ENCODE measurements at places on chromosomes 6 and 20.

GRCh38 chr6:5084781-5085647 lies at the start of gene PPP1R3G:
PPP1R3G (plus strand) TSS chr6:5085341; CDS start chr6:5085486, 145 bp downstream.
- DNase-seq: no peak

GRCh38 chr6:162973980-162974379 lies 246.2 kb downstream of the PACRG start:
- DNase-seq: no peak

DNA sequence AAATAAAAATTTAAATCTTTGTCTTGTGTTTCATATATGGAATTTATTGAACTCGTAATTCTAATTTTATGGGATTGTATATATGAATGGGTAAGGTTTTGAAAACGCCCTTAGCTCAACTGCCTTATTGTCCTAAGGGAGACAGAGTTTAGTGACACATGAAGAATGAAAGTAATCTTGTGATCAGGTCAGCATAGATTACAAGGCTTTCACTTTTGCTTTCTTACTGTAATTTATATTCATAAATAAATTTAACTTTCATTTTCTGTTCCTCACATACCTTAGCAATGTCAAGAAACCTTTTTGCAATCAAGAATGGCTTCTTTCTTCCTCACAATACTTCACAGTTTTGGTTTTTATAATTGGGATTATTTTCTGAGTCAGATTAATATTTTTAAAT lies 14.4 kb downstream of the KPNA5 start:
- no peak for DNase-seq

DNA sequence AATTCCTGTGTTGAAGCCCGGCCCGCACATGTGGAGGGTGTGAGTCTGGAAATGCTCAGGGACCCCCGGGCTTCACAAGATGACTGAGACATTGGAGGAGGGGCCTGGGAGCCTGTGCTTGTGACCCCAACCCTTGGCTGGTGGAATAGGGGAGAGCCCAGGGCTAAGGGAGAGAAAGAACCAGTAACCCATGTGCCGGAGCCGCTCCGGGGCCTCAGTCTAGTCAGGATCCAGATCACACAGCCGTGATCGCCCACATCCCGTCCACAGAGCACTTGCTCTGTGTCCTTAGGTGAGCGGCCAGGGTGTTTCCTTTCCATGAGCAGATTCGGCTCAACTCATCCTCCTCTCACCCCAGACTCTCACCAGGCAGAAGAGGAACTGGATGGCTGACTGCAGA lies 152.3 kb upstream of the RPS6KA2 start:
- DNase-seq: no peak

GRCh38 chr6:30227763-30228487 lies 14.7 kb upstream of the TRIM26 start:
- DNase-seq: no peak

DNA sequence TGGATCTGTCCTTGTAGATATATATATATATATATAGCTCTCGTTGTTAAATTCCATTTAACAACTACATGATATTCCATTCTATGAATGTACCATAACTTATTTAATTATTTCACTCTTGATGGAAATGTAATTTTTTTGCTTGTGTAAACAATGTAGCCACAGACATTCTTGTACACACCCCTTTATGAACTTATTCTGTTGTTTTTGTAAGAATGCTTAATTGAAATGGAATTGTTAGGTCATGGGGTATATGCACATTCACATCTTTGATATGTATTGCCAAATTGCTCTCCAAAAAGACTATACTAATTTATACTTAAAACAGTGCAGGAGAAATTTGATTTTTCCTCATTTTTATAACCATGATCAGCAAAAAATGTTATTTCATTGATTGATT lies 67.2 kb downstream of the MAP3K4 start:
- DNase-seq: no peak

DNA sequence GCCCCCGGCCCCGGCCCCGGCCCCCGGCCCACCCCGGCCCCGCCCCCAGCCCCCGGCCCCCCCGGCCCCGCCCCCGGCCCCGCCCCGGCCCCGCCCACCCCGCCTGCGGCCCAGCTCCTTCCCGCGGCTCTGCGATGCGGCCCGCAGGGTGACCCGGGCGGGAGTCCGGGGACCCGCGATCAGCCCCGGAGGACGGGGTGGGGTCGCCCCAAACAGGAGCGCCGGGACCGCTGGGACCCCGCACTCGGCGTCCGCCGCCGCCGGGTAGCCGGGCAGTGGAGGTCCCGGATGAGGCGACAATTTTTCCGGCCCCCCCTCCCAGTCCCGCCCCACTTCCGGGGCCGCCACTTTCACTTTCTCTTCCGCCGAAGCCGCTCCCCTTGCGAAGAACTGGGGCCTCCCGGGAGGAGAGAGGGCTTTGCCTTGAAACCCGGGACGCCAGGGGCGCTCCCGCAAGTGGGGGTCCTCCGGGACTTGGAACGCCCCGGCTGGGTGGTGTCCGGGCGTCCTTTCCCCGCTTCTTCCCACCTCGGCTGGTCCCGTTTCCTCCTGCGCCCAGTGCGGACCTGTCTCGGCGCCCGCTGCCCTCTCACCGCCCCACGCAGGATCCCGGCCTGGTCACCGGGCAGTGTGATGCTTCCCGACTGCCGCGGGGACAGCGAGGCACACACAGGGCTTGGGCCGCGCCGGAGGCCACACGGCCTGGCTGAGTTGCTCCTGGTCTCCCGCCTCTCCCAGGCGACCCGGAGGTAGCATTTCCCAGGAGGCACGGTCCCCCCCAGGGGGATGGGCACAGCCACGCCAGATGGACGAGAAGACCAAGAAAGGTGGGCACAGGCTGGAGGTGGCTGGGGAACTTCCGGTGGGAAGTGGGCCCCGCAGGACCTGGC lies at the start of gene RBCK1:
Gene RBCK1, plus strand, starts transcription at position 347 of the 890 bp plus-strand sequence. Its CDS starts 459 bp downstream, at position 806.
- peak; percentile 80 for DNase-seq

DNA sequence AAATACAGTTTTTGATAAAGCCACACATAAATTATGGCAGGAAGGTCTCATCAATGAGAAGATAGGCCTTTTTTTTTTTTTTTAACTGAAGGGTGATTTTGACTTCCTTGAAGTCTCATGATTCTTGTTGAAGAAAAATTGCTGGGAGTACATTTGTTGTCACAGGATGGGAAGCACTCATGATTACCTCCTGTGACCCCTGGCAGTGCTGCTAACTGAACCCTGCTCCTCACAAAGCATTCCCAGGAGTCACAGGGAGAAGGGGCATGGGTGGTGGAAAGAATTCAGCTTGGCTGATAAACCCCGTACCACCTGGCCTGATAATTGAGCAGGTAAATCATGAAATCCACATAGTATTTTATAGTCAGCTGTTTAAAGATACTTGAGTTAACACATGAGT lies 86.9 kb downstream of the CD109 start:
- no peak for DNase-seq

- DNase-seq: no peak
Observed at GRCh38 chr6:35048631-35049083, 92.5 kb downstream of the TCP11 start.

DNA sequence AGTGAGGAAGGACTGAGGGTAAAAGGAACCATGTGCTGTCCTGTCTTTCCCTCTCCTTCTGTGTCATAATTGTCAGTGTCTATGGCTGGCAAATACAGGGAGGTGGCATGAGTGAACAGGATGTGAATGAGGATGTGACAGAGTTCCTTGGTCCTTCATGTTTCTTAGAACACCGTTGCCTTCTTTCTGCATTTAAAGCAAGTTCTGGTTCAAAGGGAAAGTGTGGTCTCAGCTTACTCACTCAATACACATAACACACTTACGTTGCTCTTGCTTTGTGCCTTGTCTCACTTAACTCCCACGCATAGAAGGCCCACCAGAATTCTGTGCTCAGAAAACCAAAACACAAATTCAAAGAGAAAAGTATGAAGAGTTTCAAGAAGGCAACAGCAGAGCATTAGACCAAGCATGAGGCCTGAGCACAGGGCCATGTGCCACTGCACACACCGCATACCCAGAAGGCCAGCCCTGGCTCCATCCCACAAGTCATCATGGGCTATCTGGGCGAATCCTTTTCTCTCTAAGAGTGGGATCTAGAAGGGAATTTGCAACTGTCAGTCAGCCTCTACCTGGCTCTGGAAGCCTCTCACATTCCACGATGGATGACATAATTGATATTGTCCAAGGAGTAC lies 38.9 kb upstream of the SAYSD1 start:
- DNase-seq: peak; percentile 9

- DNase-seq: no peak
Observed at GRCh38 chr6:154236646-154237301, 119.8 kb downstream of the IPCEF1 start.

- DNase-seq: no peak
Observed at GRCh38 chr6:10610289-10610688, 84.1 kb downstream of the C6orf52 start.

GRCh38 chr6:129859524-129859923 lies 1.6 kb downstream of the TMEM244 start:
- DNase-seq: no peak

- no peak for DNase-seq
Observed at GRCh38 chr6:14060971-14061370, 56.6 kb upstream of the CD83 start.

- DNase-seq: no peak
Observed at GRCh38 chr6:71245265-71246049, 43.2 kb upstream of the OGFRL1 start.

DNA sequence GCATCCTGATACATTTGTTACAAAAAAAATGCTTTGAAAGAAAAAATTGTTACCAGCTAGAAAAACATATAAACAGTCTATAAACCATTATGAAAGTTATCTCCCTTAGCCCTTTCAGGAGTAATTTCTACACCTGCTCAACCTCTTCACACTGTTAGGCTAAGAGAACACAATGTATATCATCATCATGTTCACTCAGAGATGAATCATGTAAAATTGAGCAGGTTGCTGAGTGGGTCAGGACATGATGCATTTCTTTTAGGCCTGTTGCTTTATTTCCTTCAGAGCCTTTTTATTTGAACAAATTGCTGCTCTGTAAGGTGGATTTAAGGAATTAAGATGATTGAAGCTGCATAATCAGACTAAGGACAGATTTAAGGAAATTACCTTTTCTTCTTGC lies 531.3 kb upstream of the MAN1A1 start:
- DNase-seq: no peak

GRCh38 chr6:69337311-69337710 lies 459.5 kb downstream of the LMBRD1 start:
- DNase-seq: no peak

DNA sequence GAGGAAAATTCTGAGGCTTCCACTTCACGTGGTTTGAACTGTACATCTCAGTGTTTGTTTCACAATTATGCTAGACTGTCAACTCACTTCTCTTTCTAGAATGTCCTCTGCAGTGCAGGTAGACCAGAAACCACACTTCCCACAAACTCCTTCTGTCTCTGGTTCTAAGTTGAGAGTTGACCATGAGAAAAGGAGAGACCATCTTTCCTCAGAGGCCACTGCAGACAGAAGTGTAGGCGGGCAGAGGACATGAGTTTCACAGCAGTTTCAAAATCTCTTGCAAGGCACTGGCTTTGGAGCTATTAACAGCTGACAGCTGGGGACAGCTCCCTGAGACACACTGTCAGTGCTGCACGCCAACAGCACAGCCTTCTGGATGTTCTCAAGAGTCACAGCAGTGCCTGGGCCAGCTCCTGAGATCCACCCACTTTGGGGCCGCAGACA lies 55.4 kb upstream of the MOXD1 start:
- DNase-seq: no peak

DNA sequence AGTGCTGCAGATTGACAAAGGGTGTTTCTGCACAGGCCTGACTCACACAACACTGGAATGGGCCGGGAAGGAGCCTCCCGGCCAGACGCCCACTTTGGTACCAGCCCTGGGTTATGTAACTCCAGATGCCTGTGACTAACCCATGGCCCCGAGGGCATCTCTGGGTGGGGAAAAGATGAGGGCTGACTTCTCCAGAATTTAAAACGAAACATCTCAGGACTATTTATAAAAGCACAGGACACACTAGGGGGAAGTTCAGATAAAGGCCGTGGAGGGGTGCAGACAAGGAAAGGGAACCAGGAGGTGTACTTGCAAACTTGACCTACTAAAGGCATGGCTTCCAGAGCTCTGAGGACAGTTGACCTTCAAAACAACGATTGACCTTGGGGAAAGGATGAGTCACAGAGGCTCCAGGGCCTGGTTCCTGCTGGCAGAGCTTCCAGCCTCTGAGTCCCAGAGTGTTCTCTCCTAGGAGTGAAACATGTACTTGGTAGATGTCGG lies 196.9 kb downstream of the NFATC2 start:
- no peak for DNase-seq

DNA sequence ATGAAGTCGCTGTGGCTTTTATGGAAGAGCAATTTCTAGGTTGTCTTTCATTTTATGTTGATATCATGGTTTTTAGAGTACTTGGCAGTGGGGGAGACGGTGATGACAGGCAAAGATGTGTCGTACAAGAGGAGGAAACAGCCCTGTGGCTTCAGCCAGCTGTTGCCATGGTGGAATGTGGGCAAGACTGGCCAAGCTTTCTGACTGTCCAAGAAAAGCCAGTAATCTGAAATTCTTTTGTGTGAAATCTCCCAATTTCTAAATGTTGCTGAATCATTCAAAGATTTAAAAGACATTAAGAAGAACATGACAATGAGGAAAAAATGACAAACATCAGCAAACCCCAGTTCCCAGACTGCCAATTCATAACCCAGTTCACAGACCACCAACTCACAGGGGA lies 23.1 kb downstream of the PFDN4 start:
- no peak for DNase-seq

DNA sequence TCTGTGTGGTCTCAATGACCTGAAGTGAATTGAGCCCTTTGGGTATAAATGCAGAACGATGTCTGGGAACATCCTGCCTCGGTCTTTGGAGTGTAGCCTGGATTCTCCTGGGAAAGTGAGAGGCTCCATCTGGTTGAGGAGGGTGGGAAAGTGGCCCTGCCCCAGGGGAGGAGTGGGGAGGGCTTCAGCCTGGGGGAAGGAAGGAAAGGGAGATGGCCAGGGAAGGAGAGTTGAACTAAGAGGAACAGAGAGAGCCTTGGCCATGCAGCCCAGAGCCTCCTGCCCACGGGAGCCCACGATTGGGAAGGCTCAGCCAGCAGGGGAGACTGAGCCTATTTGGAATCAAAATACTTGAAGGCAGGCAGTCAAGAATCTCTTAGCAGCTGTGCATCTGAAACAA lies 2.3 kb upstream of the EPB41L1 start:
- no peak for DNase-seq

DNA sequence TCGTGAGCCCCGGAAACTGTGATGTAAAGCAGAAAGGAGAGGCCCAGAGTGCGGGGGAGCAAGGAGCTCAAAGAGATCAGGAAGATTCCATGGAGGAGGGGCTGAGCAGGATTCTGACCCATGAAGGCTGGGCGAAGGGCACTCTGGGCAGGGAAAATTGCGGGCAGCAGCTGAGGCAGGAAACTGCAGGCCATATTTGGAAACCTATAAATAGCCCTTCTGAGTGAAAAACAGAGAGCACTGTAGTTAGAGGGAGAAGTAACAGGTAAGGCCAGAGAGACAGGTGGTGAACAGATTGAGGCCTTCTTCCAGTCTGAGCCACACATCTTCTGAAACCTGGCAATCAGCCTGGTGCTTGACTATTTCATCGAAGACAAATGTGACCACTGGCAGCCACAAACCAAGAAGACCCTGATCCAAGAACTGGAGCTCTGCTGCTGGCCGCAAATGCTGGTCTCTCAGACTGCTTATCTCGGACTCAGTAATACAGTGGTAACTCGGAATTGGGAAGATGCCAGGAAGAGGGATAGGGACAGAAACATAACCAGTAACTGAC lies 14.1 kb upstream of the BEND3 start:
- DNase-seq: no peak

GRCh38 chr6:3937438-3937837 lies 88.3 kb downstream of the FAM50B start:
- DNase-seq: no peak

- no peak for DNase-seq
Observed at GRCh38 chr6:6494677-6495076, 93.8 kb upstream of the LY86 start.

Data from stimulated activated CD8-positive, alpha-beta memory T cell treated with anti-CD3 and anti-CD28 coated beads, Interleukin-15, amount 100 ng/mL, for 48 hours (primary cell).